ENCODE measurements at places on chromosomes 12 and 14.
A peak's percentile ranks its signal among the peaks of the same experiment; 100 is the strongest.

GRCh38 chr12:110785240-110785639 lies 42.5 kb upstream of the PPP1CC start:
- no peak for DNase-seq

DNA sequence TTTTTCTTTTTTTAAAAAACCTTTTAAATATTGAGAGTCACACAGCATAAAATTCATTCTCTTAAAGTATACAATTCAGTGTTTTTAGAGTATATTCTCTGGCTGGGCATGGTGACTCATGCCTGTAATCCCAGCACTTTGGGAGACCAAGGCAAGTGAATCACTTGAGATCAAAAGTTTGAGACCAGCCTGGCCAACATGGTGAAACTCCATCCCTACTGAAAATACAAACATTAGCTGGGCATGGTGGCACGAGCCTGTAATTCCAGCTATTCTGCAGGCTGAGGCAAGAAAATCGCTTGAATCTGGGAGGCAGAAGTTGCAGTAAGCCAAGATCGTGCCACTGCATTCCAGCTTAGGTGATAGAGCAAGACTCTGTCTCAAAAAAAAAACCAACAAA lies 68.4 kb upstream of the BCAT1 start:
- no peak for DNase-seq

GRCh38 chr12:119938049-119938667 lies 50.9 kb upstream of the BICDL1 start:
- peak; percentile 61 for DNase-seq

DNA sequence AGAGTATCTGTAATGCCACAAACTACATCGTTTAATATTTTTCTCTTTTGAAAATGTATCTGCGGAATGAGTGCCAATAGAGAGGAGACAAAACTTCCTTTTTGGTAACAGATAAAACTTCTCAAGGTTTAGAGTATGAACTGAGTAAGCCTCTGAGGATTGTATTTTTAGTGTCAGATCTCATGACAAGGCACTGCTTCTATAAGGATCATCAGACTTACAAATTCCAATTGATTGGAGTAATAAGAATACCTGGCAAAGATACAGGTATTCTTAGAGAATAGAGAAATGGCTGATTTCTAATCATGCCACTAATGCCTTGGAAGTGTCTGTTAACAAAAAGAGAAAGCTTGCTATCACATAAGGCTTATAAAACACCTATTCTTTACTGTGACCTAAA lies 45.3 kb downstream of the SLC35F4 start:
- no peak for DNase-seq

DNA sequence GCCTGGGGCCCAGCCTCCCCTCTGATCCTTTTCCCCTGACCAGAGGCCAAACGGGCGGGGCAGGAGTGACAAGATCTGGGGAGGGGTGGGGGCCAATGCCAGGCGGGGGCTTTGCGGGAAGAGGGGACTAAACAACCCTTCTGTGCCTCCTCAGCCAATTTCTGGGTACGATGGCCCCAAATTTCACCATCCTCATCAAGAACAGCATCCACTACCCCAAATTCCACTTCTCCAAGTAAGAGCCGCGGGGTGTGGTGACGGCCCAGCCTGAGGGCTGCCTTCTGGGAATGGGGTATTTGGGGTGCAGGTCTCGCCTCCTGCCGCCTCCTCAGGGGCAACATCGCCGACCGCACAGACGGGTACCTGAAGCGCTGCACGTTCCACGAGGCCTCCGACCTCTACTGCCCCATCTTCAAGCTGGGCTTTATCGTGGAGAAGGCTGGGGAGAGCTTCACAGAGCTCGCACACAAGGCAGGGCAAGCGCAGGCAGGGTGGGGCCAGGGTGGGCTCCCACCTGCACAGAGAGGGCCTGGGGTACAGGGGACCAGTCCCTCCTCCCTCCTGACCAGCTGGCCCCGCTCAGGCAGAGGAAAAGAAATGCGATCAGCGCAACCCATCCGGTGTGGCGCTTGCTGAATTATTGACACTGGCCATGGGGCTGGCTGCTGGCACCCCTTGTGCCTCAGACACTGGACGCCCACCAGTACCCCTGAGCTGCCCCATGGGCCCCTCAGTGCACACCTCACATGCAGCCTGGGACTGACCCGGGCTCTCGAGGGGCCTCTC lies 1.7 kb downstream of the P2RX2 start:
- no peak for DNase-seq

DNA sequence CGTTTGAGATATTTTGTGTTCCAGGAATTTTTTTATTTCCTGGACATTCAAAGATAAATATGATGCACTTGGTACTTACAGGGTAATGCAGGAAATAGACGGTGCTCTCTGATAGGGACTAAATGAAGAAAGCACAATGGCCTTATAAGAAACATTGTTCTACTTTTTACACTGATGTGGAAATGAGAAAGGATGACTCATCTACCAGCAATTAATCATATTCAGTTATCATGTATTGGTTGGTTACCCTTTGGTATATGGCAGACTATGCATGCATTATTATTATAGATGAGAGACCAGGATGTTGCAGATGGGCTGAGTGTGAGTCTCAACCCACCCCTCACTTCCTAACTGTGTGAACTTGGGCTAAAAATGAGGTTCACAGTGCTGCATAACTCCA lies 222.2 kb downstream of the FLRT2 start:
- DNase-seq: no peak

DNA sequence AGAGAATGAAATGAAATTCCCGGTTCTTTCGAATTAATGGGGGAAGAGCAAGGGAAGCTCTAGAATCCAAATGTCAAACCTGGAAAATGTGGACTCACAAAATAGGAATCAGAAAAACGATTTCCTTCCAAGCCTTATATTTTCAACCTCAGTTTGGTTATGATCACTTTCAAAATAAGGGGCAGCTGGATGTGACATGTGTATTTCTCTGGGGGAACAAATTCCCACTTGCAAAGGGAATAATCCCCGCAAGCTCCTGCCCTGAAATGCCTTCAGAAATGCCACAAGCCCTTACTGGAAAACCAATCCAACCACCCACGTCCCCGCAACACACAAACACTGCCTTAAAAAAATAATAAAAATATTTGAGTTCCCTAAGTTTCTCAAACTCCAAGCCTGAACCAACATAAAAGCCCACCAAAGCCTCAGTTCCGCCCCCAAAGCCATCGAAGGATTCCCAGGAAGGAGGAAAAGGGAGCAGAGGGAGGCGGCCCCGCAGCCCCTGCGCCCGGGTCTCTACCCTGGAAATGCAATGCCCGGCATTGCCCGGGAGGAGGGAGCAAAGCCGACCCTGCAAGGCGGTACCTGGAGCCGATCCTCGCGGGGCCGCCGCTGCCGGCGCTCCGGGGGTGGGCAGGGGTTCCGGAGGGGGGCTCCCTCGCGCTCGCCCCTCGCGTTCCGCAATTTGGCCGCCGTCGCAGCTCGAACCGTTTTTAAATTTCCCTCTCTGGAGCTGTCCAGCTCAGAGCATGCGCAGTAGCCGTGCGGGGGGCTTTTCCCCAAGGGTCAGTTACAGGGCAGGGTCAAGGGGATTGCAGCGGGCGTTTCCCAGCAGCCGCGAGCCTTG lies at the start of gene FOXN4:
Gene FOXN4, minus strand, starts transcription at position 751 of the 847 bp plus-strand sequence. CDS start 963 bp downstream, outside the sequence.
- no peak for DNase-seq

DNA sequence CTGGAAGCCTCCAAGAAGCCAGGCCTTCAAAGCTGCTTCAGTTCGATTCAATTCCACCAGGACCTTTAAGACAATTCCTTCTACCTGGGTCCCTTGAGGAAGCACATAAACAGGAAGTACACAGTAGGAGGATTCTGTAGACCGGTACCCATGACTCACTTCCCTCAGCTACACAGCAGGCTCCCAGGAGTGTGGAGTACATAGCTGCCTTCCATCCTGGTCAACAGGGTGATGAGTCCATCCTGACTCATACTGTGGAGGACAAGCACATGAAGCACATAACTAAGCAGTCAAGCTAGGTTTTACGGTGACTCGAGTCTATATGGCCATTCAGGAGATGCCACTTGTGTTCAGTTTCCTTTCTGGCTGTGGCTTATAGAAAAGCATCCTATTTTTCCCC lies 197.6 kb upstream of the RBM19 start:
- no peak for DNase-seq

DNA sequence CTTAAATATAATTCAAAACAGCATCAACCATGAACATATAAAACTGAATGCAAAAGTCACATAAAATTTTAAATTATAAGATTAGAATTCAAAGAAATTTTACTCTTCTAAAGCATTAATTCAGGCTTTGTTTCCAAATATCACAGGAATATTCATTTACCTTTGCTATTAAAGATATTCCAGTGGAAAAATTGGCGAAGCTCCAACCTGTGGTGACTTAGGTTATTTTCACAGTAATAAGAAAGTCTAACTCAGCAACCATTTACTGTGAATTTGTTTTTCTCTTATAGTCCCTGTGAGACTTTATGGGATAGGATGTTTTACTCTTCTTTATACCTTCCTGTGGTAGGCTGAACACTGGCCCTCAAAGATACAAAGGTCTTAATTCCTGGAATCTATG lies 3.2 kb downstream of the WDR89 start:
- DNase-seq: no peak

- DNase-seq: no peak
Observed at GRCh38 chr12:109832541-109833306, 474 bp downstream of the TRPV4 start.

GRCh38 chr14:54671537-54671936 lies 104.6 kb downstream of the SAMD4A start:
- DNase-seq: peak; percentile 57

- DNase-seq: peak; percentile 96
Observed at GRCh38 chr12:121626087-121626852, at the start of gene ORAI1. ORAI1 (plus strand) TSS chr12:121626530.

- DNase-seq: no peak
Observed at GRCh38 chr12:50999093-50999492, 27.1 kb downstream of the SLC11A2 start.

GRCh38 chr12:132583411-132583710 lies 27.0 kb downstream of the LRCOL1 start:
- DNase-seq: no peak

DNA sequence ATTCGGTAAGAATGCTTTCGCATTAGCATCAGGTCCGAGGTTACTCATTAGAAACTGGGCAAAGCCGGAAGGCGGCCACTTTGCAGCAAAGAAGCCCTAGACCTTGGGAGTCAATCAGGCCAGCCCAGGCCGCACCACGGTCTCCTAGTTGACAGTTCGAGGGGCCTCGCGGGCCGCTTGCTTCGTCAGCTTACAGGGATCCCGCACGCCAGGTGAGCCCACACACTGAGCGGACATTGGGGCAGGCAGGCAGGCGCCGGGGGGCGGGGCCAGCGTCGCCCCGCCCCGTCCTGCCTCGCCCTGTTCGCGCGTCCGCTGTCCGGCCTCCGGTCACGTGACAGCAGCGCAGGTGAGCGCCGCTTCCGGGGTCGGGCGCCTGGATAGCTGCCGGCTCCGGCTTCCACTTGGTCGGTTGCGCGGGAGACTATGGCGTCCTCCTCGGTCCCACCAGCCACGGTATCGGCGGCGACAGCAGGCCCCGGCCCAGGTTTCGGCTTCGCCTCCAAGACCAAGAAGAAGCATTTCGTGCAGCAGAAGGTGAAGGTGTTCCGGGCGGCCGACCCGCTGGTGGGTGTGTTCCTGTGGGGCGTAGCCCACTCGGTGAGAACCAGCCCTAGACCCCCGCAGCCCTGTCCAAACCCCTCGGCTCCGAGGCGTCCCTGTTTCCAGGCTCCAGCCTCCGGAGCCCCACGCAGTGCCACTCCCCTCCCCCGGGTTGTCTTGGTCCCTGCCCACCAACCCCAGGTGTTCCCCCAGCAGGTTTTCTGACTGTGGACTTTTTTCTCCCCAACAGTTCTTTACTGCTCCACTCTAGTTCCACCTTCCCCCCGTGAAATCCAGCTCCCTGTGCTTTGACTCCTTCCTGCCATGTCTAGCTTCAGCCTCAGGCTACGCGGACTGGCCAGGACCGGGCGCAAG lies at the start of gene PIP4K2C:
Gene PIP4K2C, plus strand, starts transcription at position 329 of the 918 bp plus-strand sequence. Its CDS starts 98 bp downstream, at position 427.
- peak; percentile 71 for DNase-seq

- DNase-seq: no peak
Observed at GRCh38 chr12:6198051-6198450, 2.1 kb upstream of the CD9 start.

GRCh38 chr12:102659200-102659911 lies 179.0 kb upstream of the IGF1 start:
- no peak for DNase-seq

DNA sequence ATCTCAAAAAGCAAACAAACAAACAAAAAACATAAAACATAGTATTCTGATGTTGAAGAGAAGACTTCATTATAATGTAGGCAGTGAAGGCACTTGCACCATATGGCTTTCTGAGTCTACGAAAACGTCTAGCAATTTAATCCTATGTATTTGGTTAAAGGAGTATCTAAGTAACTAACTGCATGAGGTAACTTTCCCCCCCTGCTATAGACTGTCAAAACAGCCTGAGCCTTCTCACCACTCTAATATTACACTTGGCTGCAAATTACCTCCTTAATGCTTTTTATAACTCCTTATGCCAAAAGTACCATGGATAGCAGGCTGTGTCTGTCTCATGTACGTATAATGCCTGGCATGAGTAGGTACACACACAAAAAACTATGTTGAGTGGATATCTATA lies 607.6 kb upstream of the FLRT2 start:
- DNase-seq: no peak

DNA sequence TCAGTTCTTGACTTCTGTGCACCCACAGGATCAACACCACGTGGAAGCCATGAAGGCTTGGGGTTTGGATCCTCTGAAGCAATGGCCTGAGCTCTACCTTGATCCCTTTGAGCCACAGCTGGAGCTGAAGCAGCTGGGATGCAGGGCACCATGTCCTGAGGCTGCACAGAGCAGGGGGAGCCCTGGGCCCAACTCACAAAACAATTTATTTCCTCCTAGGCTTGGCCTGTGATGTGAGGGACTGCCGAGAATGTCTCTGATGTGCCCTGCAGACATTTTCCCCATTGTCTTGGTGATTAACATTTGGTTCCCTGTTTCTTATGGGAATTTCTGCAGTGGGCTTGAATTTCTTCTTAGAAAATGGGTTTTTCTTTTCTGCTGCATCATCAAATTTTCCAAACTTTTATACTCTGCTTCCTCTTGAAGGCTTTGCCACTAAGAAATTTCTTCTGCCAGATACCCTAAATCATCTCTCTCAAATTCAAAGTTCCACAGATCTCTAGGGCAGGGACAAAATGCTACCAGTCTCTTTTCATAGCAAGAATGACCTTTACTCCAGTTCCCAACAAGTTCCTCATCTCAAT lies 288.2 kb downstream of the CCDC59 start:
- DNase-seq: no peak

GRCh38 chr12:129530984-129531383 lies 372.8 kb downstream of the TMEM132D start:
- no peak for DNase-seq

GRCh38 chr12:49903351-49903699 lies 375 bp downstream of the FAIM2 start:
- DNase-seq: no peak
